ENCODE measurements at places on chromosomes 1 and 21.

DNA sequence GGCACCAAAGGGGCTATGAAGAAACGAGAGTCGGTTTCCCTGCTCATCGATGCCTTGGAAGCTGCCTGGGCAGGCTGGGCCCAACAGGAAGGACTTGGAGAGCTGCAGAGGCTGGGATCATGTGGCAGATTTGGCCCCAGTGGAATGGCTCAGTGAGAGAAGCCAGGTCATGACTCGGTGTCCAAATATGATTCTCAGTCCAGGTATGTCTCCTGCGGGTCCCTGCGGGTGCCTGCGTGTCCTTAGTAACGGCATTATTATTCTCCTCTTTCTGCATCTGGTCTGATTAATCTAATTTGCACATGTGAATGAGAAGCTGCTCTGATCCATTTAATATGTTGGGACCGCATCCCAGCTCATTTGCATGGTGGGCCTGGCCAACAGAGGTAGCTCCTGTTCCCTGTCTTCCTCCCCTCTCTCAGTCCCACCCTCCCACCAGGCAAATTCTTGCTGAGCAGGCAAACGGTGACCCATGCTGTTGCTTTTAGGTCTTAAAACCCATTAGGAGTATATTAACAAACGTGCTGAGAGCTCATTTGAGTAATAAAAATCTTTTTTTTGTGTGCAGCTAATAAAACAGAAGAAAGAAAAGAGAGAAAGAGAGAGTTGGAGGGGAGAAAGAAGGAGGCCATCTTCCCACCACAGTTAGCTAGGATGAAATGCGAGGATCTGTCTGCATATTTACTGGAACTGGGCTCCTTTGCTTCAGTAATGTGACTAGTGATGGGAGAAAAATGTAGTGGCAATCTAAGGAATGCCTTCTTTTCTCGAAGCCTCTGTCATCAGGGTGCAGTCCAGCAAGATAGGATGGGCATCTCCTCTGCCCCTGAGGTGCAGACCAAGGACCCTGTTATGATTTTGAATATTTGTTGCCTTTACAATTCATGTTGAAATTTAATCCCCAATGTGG, 133.5 kb downstream of the HMGB4 start:
- no peak for DNase-seq

DNA sequence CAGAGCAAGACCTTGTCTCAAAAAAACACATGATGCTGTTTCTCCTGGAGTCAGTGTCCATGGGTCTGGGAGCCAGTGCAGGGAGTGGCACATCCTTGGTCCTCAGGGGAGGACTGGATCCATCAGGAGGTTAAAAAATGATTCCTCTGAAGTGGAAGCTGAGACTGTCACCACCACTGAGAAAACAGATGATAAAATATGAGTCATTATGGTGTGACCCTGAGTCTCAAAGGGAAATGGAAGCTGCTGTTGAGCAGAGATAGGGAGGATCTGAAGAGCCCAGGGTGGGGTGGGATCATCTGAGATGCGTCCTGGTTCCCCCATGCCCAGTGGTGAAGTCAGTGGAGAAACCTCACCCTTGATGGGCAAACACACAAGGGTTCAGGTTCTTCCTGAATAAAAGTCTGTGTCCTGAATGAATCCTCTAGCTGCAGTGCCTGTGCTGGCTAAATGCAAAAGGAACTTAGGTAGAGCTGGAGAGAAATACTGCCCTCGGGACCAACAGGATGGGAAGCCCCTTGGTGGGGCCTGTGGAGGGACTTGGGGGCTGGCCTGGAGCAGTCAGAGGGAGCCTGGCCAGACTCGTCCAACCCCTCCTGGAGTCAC, 61.6 kb upstream of the TENT5B start:
- DNase-seq = no peak

DNA sequence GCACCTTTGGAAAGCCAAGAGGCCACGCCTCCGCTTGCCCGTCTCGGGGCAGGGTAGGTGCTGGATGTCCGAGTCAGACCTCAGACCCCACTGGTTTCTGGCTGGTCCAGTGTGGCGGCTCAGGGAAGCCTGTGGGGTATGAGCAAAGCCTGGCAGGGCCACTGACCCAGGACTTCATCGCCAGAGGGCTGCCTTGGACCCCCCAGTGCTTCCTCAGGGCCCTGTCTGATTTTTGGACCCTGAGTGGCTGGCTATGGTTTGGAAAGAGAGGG, 20.4 kb downstream of the LHX4 start:
- no peak for DNase-seq

GRCh38 chr1:237124856-237125462, 83.0 kb downstream of the RYR2 start:
- no peak for DNase-seq

GRCh38 chr1:209412566-209412965, 170.9 kb upstream of the CAMK1G start:
- DNase-seq = no peak

GRCh38 chr1:244011271-244011670, 39.8 kb upstream of the ZBTB18 start:
- DNase-seq = no peak

DNA sequence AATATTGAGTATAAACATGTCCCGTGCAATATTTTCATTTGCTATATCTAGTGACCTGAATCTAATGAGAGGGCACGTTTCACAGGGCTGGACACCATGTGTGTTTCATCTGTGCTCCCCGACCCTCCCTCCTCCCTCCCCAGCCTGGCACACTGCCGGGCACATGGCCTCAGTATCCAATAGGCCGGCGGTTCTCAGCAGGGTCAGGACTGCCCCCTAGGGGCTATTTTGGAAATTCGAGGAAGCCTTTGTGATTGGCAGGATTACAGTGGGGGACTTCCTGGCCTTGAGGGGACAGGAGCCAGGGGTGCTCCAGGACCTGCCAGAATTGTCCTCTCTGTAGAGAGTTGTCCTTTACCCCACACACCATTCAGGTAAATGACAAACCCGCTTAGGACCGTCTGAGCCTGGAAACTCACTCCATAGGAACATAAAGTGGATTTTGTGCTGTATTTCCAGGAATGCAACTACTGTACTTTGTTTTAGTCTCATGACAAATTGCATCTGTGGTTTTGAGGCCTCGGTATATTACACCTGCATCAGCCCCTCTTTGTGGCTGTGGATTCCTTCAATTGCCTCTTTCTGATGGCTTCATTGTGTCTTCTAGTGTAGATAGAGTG, 109.5 kb upstream of the SIM2 start:
- DNase-seq = no peak

DNA sequence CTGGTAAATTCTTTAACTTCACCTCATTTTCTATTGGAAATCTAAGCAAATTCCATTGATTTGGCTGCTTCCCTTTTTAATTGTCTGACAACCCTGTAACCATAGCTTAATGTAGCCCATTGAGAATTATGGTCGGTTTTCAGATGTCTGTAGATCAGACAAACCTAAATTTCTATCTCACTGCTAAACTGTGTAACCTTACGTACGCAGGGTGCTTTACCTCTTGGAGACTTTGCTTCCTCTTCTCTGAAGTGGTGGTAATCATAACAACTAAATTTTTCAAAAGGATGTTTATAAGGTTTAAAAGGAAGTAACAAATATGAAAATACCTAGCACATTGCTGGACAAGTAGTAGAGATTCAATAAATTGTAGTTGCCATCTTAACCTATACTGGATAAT, 25.9 kb downstream of the IFNAR1 start:
- DNase-seq = no peak
